ENCODE measurements at places on chromosomes 6 and 20. TPM values are rescaled to one million over a fixed set of nuclear protein-coding genes. Genes with fewer than 3 reads are reported as not detected.

Gene ENPP1
- polyA plus RNA-seq, result not detected

Gene LGSN
- polyA plus RNA-seq, result not detected

Gene TRIM15
- polyA plus RNA-seq, result not detected

Gene IMPG1
- not detected for polyA plus RNA-seq

Gene ADGRG6
- polyA plus RNA-seq, result not detected

Gene HLA-DPA1
- polyA plus RNA-seq, result 1,237 TPM

Gene MICB
- polyA plus RNA-seq, result 8.1 TPM

Gene LY6G5C
- 4.8 TPM for polyA plus RNA-seq

Gene FILIP1
- not detected for polyA plus RNA-seq
